ENCODE measurements at places on chromosomes 2 and 18.

GRCh38 chr2:112902816-112903215, 8.1 kb upstream of the IL37 start:
- DNase-seq: no peak

DNA sequence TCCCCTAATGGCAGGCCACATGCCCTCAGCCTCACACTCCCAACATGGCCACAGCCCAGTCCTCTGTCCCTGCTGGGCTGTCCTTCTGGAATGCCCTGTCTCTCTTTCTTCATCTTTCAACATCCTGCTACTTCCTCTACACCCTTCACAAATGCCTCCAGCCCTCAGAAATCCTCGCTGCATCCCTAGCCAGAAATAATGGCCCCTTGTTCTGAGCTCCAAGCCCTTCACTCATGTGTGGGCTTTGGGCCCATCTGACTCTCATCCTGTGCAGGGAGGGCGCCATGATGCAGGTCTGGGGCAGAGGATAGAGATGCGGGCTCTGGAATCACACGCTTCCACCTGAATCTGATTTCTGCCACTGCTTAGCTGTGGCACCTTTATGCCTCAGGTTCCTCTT, 181.9 kb downstream of the TNS1 start:
- no peak for DNase-seq

DNA sequence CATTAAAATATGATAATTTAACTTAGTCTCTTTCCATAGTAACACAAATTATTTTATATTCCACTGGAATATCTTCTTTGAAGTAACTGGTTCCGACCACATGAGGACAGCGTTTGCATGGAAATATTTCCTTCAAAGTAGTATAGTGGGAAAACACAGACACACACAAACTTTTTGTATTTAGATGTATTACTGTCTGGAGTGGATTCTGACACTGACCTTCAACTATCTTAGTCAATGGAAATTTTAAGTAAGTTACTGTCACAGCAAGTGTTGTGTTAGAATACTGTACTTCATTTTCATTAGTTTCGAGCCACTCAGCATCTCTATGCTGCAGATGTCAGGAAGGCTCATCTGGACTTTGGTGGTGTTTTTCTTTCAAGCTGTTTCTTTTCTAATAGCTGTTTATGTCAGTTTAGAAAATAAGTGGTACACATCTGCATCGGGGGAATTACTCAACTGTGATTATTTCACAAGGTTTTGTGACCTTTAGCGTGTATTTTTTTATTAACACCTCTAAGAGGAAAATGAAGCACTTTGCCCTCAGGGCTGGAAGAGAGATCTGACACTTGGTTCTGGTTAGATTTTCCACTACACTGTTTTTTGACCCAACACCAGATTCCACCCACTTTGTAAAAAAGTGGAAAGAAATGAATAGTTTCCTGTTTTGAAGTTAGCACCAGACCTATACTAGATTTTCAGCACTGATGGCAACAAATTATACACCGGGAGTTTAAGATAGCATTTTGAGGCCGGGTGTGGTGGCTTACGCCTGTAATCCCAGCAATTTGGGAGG, 18.9 kb upstream of the THOC1 start:
- no peak for DNase-seq

DNA sequence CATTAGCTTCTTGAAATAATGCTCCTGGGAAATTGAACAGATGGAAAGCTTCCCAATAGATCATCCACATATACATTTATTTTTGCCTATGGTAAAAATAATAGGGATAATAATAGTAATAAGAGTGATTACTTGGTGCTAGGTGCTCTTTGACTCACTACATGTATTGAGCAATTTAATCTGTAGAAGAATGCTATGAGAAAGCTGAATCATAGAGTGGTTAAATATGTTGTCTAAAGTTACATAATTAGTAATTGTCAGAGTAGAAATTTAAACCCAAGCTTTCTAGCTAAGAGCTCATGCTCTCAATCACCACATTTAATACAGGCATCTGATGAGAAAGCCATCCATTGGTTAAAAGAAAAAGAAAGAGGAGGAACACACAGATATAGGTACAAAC, 590.5 kb upstream of the SLC8A1 start:
- no peak for DNase-seq

DNA sequence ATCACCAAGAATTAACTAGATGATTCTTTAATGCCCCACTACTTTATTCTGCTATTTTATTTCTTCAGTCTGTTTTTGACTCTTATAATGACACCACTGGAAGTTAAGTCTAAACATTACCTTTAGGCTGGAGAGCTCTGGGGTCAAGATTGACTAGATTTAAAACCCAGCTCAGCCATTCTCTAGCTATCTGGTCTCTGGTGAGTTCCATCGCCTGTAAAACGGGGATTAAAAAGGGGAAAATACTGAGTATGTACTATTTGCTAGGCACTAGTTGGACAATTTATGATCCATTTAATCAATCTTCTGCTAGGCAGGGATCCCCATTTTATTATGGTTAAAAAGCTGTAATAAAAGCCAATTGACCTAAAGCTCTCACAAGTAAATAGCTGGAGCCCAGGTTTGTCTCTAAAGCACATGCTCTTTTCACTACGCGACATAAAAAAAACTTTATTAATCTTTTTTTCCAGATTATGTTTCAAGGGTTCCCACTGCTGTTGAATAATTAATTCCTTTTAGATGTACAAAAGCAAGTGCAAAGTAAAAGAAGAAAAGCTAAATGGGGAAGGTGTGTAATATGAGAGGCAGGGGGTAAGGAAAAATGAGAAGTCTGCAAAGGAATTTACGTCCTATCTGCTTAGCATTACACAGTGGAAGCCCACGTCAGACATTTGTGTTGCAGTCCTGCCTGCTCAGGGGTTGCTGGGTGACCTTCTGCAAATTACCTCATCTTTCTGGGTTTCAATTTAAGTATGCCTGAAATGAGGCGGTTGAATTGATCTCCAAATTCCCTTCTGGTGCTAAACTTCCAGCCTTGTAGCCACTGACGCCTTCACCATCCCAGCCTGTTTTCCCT, 918 bp upstream of the NABP1 start:
- no peak for DNase-seq

DNA sequence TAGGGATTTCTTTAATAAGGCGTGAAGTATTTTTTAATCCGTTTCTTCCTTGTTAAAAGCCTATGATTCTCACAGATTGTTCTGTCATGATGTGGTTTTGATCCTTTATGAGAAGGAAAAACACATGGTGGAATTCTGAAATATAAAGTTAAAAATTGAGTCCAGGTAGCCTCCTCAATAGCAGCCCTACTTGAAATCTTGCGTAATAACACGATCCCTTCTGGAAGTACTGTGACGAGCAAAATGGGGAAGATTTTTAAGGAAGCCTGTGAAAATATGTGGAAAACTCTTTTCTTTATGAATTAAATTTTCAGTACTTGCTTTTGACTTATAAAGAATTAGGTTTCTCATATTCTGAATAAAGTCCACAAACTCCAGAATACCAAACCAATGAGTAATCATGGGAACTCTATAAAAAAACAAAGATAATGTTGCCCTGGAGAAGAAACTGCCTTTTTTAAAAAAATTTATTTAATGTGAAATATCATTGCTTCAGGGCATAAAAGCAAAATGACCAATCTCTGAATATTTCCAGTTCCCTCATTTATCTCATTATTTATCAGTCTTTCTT, 476.4 kb upstream of the ZEB2 start:
- no peak for DNase-seq

- no peak for DNase-seq
Observed at GRCh38 chr2:85601771-85602475, 575 bp downstream of the TMEM150A start.

GRCh38 chr18:74773171-74773624, 175.5 kb downstream of the ZNF407 start:
- DNase-seq: no peak

GRCh38 chr2:36184848-36185247, 170.7 kb upstream of the CRIM1 start:
- DNase-seq: no peak

DNA sequence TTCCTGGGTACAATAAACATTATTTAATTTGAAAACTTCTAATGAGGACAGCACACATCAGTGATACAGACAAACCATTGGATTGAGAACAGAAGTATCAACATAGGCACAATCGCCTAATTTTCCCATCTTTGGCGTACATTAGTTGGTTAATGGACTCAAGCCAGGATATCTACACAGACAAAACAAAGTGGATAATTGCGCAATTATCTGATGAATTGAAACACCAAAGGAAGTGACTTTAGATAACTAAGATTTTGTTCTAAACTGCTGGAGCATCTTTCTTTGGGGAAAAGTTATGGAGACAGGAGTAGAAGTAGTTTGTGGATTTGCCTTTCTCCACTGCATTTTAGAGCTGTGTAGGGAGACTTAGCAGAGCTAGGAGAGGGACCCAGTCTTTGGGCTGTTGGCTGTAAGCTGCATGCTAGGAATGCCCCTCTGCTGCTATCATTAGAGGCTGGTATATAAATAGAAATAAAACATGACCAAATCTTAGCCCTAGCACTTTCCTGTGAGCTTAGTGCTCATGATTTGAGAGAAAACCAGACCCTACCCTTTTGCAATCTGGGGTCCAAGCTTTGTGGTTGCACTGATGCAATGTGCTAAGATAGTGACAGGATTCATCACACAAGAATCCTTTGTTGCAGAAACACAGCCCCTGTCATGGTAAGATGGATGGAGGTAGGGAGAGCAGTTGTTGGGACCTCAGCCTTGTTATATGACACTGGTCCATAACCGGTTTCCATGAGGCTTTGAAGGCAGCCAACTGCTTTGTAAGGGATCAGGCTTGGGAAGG, 264.5 kb upstream of the PIK3C3 start:
- DNase-seq: no peak

GRCh38 chr2:75589391-75590105, 28.8 kb upstream of the EVA1A start:
- DNase-seq: no peak

DNA sequence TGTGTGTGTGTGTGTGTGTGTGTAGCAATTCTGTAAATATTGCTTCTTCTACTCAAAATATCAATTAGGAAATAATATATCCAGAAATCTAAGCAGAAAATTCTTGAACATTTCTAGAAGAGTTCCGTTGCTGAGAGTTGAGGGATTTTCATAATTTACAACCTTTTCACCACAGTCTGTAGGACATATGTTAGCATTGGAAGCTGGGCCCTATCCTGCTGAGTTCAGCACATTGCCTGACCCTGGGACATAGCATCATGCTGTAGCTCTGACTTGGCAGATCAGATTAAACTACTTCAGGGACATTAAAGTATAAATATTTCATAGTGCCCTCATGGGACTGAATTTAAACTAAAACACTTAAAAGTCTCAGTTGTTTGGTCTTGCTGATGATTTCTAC, 129.2 kb upstream of the KCNH7 start:
- DNase-seq: no peak

DNA sequence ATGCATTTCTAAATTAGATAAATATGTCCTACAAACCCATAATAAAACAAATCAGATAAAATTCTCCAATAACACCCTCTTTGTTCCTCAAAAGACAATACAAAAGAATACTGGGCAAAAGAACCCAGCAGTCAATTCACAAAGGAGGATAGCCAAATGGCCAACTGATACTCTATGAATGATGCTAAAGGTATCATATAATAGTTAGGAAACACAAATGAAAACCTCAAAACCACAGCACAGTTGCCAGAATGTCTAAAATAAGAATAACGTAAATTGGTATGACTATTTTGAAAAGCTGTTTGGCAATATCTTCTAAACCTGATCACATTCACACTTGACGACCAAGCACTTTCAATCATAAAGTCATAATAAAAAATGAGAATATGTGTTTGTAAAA, 315.4 kb downstream of the CDH7 start:
- no peak for DNase-seq

- no peak for DNase-seq
Observed at GRCh38 chr2:109690457-109690821, 76.3 kb downstream of the SOWAHC start.

- no peak for DNase-seq
Observed at GRCh38 chr2:148622366-148622765, 22.2 kb upstream of the EPC2 start.

- DNase-seq: no peak
Observed at GRCh38 chr2:64477037-64477436, 23.1 kb downstream of the LGALSL start.

DNA sequence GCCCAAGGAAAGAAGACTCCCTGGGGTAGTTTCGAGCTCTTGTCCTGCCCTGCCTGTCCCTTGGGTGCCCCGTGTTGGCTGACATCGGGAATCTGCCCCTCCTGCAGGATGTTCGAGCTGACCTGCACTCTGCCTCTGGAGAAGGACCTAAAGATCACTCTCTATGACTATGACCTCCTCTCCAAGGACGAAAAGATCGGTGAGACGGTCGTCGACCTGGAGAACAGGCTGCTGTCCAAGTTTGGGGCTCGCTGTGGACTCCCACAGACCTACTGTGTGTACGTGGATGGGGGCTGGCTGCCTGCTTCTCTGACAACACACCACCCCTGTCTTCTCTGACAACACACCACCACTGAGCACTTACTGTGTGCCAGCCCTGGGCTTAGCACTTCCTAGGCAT, 210.8 kb downstream of the DYSF start:
- DNase-seq: no peak

DNA sequence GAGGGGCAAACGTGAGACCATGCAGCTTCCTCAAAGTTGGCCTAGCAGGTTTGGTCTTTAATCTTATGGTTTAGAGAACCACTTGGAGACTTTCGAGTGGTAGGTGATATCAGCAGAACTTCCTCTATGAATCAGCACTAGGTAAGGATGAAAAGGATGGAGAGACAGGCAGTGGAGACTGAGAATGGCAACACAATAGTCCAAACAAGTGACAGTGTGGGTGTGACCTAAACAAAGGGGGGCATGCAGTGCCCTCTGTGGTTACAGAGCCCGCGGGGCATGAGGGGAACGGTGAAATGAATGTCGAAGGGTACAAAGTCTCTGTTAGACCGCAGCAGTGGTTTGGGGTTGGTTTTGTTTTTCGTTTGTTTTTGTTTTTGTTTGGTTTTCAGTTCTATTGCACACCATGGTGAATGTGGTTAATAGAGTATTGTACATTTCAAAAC, 143.9 kb downstream of the L3MBTL4 start:
- no peak for DNase-seq

- no peak for DNase-seq
Observed at GRCh38 chr18:34626404-34627136, 83.5 kb upstream of the DTNA start.

GRCh38 chr2:65438137-65438899, 5.9 kb upstream of the SPRED2 start:
- DNase-seq: no peak
